NCI-H446 (cell line): ENCODE measurements at places on chromosomes 6 and 20.

DNA sequence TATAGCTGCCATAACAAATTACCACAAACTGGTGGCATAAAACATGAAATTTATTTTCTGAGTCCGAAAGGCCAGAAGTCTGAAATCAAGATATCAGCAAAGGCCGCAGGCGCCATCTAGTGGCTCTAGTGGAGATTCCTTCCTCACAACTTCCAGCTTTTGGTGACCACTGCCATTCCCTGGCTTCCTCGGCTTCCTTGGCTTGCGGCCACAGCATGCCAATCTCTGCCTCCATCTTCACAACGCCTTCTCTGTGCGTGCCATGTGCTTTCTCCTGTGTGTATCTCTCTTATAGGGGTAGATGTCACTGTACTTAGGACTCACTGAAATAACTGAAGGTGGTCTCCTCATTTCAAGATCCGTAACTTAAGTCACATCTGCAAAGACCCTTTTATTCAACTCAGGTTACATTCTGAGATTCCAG is 5.4 kb upstream of the PLAGL1 start:
- DNase-seq, result peak; percentile 46

- DNase-seq, result no peak
These were observed 25.6 kb upstream of the ID4 start for GRCh38 chr6:19811397-19812079.

- no peak for DNase-seq
These were observed 31.9 kb upstream of the FABP7 start for GRCh38 chr6:122747573-122747972.

DNA sequence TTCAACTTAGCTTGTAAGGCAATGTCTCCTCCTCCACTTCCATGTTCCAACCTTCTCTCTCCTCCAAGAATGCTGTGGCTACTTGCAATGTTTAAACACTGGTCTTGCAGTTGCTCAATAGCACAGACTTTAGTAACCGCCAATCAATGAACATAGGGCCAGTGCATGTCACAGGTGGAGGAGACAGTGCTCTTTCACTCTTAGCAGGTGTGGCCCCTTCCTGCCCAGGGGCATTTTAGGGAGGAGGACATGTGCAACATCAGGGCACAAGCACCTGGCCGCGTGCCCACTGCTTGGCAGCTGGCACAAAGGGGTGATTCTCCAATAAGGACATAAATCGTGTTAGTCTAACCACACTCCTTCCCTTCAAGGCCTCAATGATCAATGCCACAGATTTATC is 41.3 kb downstream of the ADGRF1 start:
- no peak for DNase-seq

DNA sequence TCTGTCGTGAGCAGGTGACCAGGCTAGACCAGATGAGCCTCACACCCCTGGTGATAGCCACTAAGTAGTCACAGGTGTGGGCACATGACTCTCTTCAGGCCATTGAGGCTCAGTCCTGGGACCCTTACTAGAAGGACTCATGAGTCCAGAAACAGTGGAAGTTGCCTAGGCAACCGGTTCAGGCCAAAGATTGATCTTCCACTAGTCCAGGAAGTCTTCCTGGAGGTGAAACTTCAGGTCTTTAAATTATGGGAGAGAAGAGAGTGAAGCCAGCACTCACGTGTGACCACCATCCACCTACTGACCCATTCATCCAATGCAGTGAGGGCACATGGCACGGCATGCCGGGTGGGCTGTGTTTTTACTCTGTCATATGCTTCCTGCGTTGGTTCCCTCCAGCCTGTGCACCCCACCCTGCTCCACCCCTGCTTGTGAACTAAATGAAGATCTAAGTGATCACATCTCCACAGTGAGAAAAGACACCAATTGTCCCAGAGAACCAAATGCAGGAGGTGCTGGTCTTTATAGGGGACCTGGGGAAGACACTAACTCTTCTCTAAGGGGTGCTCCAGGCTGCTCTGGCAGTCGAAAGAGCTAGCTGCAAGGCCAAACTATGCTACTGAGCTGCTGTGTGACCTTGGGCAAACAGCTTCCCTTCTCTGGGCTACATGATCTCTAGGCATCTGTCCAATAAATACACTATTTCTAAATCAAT is 12.5 kb upstream of the STX16 start:
- DNase-seq, result no peak

DNA sequence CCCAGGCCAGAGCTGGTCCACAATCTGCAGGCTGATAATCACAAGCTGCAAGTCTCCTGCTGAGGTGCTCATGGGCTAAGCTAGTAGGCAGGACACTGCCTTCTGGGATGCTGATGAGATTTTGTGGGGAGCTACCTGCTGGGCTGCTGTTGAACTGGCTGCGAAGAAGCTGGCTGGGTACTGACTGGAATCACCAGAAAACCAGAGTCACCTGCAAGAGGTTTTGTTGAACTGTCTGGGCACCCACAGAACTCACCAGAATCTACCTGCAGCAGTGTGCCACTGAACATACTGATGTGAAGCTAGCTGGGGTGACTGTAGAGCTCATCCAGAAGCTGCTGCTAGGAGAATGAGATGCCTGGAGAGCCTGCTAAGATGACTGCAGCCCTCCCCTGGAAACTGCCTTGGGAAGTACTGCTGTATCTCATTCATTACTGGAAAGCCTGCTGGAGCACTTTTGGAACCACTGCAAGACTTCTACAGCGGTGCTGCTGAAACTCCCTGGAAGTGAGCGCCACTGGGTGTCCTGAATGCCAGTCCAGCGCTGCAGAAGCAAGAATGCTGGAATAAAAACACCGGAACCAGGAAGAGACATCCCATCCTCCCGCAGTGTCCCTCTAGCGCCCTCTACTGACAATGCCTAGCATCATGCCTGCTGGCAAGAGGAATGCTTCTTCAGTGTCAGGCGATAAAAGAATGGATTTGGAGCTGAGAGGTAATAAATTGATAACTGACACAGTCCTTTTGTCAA is 64.9 kb upstream of the ARHGAP18 start:
- DNase-seq, result peak; percentile 78

DNA sequence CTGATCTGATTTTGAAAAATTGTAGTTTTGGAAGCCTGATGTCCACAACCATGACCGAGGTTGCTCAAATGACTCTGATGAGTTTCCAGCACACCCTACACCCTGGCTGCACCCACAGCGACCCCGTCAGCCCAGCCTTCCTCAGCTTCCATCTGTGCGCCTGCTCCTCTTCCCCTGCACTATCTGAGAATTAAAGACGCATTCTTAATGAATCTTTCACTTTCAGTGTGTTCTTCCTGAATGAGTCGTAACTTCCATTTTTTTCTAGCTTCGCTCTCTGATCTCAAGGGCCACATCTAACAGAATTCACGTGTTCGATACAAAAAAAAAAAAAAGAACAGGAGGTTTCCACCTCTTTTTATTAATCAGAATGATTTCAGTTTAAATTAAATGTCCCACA is 21.3 kb upstream of the RREB1 start:
- DNase-seq, result no peak

DNA sequence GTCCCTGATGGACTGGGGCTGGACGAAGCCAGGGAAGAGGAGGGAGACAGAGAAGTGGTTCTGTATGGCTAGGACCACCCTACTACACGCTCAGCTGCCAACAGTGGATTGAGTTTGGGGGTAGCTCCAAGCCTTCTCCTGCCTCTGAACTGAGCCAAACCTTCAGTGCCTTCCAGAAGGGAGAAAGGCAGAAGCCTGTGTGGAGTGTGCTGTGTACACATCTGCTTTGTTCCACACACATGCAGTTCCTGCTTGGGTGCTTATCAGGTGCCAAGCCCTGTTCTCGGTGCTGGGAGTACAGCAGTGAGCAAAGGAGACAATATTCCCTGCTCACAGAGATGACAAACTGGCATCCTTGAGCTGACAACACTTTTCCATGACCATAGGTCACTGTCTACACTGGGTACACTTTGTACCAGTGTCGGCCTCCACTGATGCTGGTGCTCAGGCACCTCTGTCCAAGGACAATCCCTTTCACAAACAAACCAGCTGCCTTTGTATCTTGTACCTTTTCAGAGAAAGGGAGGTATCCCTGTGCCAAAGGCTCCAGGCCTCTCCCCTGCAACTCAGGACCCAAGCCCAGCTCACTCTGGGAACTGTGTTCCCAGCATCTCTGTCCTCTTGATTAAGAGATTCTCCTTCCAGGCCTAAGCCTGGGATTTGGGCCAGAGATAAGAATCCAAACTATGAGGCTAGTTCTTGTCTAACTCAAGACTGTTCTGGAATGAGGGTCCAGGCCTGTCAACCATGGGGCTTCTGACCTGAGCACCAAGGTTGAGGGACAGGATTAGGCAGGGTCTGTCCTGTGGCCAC is 11.3 kb upstream of the RBCK1 start:
- DNase-seq, result no peak

DNA sequence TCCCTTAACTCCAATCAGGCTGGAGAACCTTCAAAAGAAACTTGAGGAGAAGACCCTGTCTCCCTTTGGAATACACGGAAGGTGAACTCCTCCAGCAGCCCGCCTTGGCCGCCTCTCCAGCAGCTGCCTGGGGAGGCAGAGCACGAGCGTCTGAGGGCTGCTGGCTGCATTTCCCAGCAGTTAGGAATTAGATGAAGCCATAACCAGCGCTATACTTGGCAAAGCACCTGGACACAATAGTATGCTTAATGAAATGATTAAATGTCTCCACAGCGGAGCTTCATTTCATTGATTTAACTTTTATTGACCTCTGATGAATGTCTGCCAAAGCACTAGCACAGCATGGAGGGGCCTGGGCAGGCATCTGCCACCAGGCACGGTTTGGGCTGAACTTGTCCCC is 73.5 kb downstream of the TMEM242 start:
- peak; percentile 23 for DNase-seq

DNA sequence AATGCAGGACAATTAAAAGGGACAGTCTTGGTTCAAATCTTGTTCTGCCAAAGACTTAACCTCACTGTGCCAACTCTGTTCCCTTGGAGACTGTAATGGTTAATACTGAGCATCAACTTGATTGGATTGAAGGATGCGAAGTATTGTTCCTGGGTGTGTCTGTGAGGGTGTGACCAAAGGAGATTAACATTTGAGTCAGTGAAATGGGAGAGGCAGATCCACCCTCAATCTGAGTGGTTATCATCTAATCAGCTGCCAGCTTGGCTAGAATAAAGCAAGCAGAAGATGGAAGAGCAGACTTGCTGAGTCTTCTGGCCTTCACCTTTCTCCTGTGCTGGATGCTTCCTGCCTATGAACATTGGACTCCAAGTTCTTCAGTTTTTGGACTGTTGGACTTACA is 474.4 kb downstream of the CD83 start:
- DNase-seq, result no peak

- no peak for DNase-seq
These were observed 71.7 kb downstream of the SNX5 start for GRCh38 chr20:17896771-17897369.

DNA sequence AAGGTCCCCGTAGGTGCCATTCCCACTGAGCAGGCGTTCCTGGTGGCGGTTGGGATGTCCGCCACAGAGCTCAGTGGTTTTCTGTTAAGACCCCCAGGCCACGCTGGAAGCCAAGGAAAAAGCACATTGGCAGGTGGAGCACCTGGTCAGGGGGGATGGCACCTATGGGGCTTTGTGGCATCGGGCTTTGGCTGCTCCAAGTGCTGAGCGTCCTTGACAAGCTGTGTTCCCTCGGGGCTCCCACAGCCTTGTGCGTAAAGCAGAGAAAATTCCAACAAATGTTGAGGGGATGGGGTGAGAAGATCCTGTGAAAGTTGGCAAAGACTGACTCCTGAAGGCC is 135.4 kb downstream of the JPH2 start:
- no peak for DNase-seq

- peak; percentile 8 for DNase-seq
These were observed 80.3 kb upstream of the HTR1E start for GRCh38 chr6:86856937-86857563.
